Skin of body (tissue), 3 donors: ENCODE measurements at places on chromosomes 5 and 9. TPM values are rescaled to one million over a fixed set of nuclear protein-coding genes. Genes with fewer than 3 reads are reported as not detected.

Gene CENPK
- total RNA-seq = 20.3 TPM

Gene GARIN3
- total RNA-seq = not detected

Gene LHX6
- total RNA-seq = 0.99 TPM

Gene SPINK4
- total RNA-seq = not detected

Gene OR13C3
- not detected for total RNA-seq

Gene PSIP1
- total RNA-seq = 45.2 TPM

Gene ADGRV1
- 11.2 TPM for total RNA-seq

Gene PTGES
- 9.1 TPM for total RNA-seq

Gene LHFPL2
- total RNA-seq = 75.7 TPM

Gene TOR4A
- 1.7 TPM for total RNA-seq

Gene FAM78A
- 3.6 TPM for total RNA-seq

Gene FRMD3
- 10.1 TPM for total RNA-seq

Gene GRXCR2
- total RNA-seq = not detected

Gene GFPT2
- 7.5 TPM for total RNA-seq

Gene PCDHA10
- 0.20 TPM for total RNA-seq

Gene SLC36A3
- total RNA-seq = not detected

Gene GPR150
- total RNA-seq = not detected

Gene RAI14
- total RNA-seq = 44.7 TPM
